HAP-1 (cell line): ENCODE measurements at places on chromosomes 11 and 22.

DNA sequence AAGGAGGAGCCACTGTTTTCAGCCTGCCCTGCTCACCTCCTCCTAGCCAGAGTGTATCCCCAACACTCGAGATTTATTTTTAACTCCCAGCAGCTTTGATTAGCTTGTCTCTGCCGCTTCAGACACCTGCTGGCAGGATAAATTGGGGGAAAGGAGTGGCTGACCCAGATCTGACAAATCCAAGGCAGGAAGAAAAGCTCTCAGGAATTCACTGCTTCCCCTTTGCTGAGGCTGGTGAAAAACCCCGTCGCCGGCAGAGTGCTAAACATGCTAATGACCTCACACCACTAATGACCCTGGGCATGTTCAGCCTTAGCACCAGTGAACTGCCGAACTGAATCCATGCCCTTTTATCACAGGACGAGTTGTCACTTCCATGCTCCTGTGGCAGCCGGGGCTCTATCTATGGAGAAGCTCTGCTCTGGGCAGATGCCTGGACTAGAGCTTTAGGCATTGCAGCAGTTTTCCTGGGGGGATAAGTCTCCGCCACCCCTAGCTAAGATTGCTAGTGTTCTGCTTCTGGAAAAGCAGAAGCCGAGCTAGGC, 52.2 kb downstream of the FEZ1 start:
- no peak for DNase-seq

GRCh38 chr11:66437979-66438503, 607 bp downstream of the MRPL11 start:
- DNase-seq = no peak

DNA sequence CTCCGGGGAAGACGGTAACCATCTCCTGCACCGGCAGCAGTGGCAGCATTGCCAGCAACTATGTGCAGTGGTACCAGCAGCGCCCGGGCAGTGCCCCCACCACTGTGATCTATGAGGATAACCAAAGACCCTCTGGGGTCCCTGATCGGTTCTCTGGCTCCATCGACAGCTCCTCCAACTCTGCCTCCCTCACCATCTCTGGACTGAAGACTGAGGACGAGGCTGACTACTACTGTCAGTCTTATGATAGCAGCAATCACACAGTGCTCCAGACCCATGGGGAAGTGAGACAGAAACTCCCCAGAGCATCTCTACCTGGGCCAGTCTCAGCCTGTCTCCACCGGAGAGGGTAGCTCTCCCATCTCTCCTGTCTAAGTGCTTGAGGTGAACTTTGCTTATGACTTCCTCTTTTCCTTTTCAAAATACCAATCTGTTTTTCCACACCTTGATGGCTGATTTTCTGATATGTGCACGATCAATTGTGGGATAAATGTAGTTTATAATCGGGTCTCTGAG, 48.5 kb upstream of the VPREB1 start:
- no peak for DNase-seq

- DNase-seq = no peak
These were observed 54.0 kb downstream of the CCDC34 start for GRCh38 chr11:27309046-27309445.

DNA sequence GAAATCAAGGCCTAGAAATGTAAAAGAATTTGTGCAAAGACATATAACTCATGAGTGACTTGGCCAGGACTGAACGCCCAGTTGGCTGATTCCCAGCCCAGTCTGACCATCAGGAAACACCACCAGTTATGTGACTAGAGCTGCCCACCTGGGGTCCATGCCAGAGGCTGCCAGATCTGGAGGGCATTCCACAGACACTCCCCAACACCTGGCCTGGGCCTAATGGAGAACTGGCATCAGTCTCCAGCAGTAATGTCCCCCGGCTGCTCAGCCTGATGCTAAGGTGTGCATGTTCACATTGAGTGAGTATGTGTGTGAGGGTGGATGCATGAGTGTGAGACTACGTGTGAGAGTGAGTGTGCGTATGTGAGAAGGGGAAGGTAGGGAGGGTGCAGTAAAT, 15.7 kb downstream of the PLAAT3 start:
- no peak for DNase-seq

DNA sequence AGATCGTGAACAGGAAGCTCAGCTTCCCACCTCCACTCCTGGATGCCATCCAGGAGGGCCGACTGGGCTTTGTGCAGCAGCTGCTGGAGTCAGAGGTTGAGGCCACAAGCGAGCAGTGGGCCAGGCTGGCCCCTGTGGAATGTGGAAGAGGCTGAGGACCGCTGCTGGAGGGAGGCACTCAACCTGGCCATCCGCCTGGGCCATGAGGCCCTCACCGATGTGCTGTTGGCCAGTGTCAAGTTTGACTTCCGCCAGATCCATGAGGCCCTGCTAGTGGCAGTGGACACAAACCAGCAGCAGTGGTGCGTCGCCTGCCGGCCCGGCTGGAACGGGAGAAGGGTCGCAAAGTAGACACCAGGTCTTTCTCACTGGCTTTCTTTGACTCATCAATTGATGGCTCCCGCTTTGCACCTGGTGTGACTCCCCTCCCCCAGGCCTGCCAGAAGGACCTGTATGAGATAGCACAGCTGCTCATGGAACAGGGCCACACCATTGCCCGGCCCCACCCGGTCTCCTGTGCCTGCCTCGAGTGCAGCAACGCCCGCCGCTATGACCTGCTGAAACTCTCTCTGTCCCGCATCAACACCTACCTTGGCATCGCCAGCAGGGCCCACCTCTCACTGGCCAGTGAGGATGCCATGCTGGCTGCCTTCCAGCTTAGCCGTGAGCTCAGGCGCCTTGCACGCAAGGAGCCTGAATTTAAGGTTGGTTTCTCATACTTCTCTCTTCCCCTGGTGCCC, 24.9 kb downstream of the ART5 start:
- no peak for DNase-seq

DNA sequence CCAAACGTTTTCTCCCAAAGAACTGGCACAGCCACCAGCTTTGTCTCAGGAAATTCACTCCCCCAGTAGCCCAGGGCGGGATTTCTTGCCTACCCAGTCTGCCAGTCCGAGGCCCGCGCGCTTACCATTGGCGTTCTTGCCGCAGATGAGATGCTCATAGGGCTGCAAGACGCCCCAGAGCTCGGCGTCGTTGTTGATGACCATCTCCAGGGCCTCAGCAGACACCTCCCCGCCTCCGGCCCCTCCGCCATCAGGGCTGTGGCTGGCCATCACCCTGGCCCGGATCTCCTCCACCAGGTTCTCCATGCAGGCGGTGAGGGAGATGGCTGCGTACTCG, 1.3 kb downstream of the ABTB2 start:
- peak; percentile 47 for DNase-seq

DNA sequence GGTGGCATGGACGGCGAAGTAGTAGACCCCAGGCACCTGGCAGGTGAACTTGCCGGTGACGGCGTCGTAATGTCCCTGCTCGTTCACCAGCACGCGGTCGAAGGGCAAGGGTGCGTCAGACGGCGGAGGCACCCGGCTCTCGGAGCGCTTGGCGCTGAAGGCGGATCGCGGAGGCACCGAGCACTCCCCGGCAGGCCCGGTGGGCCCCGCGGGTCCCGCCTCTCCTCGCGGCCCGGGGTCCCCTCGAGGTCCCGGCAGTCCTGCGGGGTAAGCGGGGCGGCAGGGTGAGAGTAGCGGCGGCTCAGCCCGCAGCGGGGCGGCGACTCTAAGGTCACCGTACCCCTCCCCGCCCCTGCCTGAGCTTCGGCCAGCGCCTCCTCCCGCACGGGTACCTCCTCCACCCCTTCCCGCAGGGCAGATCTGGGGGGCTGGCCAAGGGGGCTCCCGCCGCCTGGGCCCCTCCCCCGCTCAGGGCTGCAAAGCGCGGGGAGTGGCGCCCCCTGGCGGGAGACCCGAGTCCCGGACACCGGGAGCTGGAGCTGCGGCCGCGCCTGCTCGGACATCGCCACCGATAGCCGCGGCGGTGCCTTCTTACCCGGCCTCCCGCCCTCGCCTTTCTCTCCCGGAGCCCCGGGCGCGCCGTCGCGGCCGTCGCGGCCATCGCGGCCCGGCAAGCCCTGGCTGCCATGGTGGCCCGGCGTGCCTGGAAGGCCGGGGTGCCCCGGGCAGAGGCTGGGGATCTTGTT, 921 bp downstream of the C1QTNF5 start:
- no peak for DNase-seq

DNA sequence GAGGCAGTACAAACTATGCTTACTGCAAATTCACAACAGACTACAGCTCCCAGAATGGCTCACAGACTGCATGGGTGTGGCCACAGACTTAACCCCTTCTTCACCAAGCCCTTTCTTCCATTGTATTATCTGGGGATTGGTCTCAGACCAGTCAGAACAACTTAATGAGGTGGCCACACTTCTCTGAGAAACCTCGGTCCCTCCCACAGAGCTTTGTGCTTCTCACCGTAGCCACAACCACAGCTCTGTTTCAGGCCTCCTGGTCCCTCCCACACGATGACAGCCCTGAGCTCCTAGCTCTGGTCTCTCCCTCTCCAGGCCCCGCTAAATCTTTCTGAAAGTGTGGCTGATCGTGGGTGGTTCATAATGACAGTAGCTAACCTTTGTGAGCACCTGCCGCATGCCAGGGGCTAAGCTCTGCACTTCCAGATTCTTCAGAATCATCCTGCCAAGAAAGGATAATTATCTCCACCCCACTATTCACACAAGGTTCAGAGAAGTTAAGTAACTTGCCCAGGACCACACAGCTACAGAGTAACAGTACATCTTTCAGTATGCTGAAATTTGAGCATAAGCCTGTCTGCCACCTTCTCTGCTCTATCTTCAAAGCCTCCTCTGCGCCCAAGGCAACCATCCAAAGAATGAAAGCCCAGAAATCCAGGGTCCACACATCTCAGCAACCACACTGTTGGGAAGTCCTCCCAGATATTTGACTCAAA, 5.4 kb downstream of the PDE2A start:
- no peak for DNase-seq

- DNase-seq = no peak
These were observed 16.4 kb upstream of the EP300 start for GRCh38 chr22:41075946-41076345.

- no peak for DNase-seq
These were observed 3.6 kb downstream of the TNNI2 start for GRCh38 chr11:1842149-1843097.

DNA sequence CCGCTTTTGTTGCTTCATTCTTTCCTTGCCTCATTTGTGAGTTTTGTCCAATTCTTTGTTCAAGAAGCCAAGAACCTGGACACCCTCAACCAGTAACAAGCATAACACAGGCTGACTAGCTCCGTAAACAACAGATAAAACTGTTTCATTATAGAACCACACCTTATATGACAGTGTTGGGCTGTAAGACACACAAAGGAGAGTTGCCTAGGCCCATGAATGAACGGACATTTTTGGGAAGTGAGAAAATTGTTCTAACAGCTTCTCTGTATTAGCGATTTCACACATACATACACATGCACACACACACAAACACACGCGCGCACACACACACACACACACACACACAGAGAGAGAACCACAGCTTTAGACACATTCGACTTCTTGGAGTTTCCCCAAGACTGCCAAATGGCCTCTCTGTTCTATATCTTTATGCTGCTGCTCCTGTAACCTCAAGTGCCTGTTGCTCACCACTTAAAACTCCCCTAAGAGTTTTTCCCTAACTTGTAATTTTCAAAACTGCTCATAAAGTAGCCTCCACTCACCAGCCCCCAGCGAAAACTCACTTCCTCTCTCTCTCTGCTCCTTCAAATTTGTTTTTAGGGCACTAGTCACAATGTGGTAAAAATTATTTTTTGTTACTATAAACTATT, 35.9 kb downstream of the CTSC start:
- no peak for DNase-seq

DNA sequence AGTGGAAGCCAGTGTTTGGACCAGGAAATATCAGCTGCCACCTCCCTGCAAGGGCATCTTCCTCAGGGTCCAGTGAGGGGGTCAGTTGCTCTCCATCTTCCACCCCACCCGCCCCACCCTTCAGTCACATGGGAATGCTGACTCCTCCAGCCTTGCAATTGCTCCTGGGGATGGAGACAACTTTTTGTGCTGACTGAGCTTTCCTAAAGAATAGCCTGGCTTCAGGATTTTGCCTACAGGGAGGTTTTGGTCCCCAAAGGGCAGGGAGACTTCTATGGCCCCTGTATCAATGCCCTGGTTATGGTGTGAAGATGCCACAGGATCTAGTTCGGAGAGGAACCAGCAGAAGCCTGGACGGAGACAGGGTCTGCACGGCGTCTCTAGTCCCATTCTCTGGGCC, 124.0 kb upstream of the LMO1 start:
- DNase-seq = no peak

GRCh38 chr11:617199-617911, 1.6 kb upstream of the IRF7 start:
- no peak for DNase-seq

GRCh38 chr22:50702261-50702671, 29.6 kb downstream of the SHANK3 start:
- DNase-seq = no peak

DNA sequence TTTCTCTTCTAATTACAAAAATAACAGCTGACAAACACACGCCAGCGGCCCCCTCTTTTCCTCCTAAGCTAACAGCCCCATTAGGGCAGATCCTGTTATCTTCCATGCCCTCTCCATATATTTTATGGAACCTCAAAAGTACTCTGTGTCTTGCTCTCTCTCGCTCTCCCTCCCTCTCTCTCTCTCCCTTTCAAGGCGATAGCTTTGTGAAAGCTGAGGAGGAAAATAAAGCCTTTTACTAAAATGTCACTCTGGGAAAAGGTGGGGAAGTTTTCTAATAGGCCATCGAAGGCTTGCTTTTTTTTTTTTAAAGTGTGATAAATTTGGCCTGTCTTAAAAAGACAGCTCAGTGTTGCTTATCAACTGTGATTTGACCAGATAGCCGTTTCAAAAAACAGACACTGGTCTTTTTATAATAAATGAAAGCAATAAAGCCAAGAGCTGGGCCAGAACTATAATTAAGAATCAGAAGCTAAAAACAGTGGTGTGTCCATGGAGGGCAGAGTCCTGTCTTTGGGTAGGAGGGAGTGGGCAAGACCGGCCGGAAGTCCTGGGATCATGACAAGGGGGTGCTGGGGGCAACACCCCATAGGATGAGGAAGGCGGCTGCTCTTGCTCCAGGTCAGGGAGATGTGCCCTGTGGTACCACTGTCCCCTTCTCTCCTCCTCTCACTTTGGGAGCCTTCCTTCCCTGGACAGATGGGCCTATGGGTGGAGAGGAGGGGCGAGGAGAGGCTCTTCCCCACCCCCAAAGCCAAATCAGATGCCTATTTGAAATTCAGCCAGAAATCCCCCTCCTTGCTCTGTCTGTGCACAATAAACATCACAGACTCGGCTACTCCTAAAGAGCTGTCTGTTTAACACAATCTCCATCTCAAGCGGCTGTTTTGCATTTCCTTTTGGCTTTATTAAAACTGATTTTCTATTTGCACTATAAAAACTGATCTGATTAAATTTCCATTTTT, 267.2 kb downstream of the BUD13 start:
- DNase-seq = no peak

- DNase-seq = no peak
These were observed 218.3 kb upstream of the CTSC start for GRCh38 chr11:88555829-88556202.

DNA sequence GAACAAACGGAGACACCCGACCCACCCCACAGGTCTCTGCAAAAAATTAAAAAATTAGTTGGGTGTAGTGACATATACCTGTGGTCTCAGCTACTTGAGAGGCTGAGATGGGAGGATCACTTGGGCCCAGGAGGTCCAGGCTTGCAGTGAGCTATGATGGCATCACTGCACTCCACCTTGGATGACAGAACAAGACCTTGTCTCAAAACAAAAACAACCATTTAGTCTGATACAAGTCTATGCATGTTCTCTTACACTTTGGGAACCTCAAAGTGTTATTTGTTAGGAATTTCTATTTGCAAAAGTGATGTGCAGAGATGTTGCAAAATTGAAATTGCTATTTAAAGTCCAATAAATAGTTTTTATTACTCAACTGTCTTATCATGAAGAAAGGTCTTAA, 14.3 kb downstream of the ATG13 start:
- DNase-seq = no peak
